ENCODE measurements at places on chromosomes 13 and 19.

- H3K4me3 ChIP-seq: peak overlapping the region; percentile 86
- H3K27me3 ChIP-seq: peaks cover 11% of the 10 kb centered on the region
- peaks cover 12% of the 10 kb centered on the region for H3K36me3 ChIP-seq
- H3K4me1 ChIP-seq: peaks cover 78% of the 10 kb centered on the region
Measured at GRCh38 chr19:18419699-18420460, 682 bp downstream of the SSBP4 start.

DNA sequence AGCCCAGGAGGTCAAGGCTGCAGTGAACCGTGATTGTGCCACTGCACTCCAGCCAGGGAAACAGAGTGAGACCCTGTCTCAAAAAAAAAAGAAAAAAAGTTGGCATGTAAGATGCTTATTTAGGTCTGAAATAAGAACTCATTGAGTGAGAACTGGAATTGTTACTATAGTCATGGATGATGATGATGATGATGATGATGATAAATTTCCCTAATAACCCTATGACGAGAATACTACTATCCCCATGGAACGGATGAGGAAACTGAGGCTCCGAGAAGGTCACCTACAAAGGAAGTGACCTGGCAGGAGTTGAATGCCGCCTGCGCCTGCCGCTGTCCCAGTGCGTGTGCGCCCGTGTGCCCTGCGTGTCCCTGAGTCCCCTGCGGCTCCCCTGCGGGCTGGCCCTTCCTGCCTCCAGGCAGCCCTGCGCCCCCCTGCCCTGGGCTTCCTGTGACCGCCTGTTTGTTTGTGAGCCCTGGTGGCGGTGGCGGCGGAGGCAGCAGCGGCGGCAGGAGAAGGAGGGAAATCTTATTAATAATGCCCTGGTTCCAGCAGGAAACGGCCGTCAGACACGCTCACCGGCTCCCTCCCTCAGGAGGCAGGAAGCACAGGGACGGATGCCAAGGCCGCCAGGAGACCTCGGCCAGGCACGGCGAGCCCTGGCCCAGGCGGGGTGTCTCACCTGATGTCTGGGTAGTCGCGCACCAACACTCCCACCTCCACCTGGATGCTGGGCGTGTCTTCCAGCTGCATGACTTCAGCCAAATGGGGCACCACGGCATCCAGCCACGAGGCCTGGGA, 29.6 kb downstream of the EXOC3L2 start:
- no peak for DNase-seq
- H3K4me3 ChIP-seq: no peak overlapping the region
- no peak overlapping the region for H3K27ac ChIP-seq
- H3K27me3 ChIP-seq: peaks cover 38% of the 10 kb centered on the region
- no peaks in the 10 kb centered on the region for H3K36me3 ChIP-seq
- H3K4me1 ChIP-seq: no peaks in the 10 kb centered on the region

GRCh38 chr19:45468159-45468651, 409 bp downstream of the FOSB start:
- peaks cover 34% of the 10 kb centered on the region for H3K4me1 ChIP-seq
- peak overlapping the region; percentile 93 for H3K27ac ChIP-seq
- peaks cover 5% of the 10 kb centered on the region for H3K27me3 ChIP-seq

DNA sequence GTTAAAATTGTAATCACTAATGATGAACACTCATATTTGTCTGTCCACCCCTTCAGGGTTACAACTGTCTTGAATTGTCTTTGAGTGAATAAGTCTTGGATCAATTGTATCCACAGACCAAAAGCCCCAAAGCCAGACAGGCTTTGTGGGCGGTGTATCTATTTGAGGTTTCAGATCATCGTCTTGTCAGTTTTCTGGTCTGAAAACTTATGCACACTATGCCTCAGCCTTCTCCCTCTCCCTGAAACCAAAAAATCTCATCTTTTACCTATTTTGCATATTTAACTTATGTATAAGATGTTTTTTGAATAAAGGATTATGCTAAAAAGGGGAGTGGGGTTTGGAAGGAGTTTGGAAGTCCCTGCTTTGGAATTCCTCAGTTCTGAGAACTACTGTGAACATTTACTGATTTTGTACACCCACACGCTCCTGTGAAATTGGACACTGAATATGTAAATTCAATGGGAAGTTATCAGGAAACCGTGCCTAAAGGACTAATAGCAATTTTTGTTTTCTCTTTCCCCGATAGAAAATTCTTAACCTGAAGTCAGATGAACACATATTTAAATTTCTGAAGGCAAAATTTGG, 52.1 kb downstream of the DPY19L3 start:
- H3K36me3 ChIP-seq: peaks cover 18% of the 10 kb centered on the region
- H3K4me1 ChIP-seq: peaks cover 11% of the 10 kb centered on the region
- DNase-seq: no peak
- no peak overlapping the region for H3K4me3 ChIP-seq
- H3K27ac ChIP-seq: no peak overlapping the region

DNA sequence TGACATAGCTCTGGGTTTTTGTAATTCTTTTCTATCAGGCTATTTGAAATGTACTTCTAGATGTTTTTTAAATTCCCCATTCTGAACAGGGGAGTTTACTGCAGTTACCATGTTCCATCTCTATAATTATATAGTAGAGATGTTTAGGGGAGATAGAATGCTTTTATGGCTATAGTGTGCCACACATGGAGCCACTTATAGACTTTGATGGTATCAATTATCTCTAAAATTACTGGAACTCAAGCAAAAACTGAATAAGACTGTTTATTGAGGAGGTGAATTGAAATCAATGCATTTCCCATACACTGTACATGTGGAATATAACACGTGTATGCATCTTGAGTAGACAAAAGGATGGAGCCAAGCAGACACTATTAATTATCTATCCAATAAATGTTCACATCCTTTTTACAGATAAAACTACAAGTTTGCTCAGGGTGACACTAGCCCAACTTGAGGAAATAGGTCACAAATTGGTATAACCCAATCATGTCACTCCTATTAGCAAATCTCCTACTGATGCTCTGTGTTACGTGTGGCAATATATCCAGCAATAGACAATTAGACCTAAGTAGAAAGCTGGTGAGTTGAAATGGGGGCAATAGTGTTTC, 1882.6 kb downstream of the PCDH9 start:
- H3K4me3 ChIP-seq: no peak overlapping the region
- H3K27ac ChIP-seq: no peak overlapping the region
- DNase-seq: no peak
- H3K36me3 ChIP-seq: no peaks in the 10 kb centered on the region
- H3K4me1 ChIP-seq: no peaks in the 10 kb centered on the region

DNA sequence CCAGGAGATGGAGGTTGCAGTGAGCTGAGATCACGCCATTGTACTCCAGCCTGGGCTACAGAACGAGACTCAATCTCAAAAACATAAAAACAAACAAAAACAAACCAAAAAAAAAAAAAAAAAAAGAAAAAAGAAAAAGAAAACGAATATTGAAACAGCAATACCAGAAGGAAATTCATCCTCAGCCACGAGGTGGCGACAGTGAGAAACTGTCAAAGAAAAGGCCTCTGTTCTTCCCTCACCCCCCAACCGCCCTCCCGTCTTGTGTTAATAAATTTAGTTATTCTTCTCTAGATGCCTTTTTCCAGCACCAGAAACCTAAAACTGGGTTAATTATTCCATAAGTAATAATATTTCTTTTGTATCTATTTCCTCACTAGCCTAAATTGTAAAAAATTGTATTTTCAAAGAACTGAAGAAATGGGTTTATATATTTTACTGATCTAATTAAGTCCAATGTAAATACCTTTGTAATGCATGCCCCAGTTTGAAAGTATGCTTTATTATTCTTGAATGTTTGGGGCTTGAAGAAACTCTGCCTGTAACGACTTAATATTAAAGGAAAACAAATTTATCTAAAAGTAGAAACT, 38.6 kb downstream of the LIG4 start:
- no peaks in the 10 kb centered on the region for H3K36me3 ChIP-seq
- H3K4me3 ChIP-seq: no peak overlapping the region
- H3K27me3 ChIP-seq: peaks cover 4% of the 10 kb centered on the region
- DNase-seq: peak; percentile 80
- no peaks in the 10 kb centered on the region for H3K4me1 ChIP-seq
- H3K27ac ChIP-seq: no peak overlapping the region

DNA sequence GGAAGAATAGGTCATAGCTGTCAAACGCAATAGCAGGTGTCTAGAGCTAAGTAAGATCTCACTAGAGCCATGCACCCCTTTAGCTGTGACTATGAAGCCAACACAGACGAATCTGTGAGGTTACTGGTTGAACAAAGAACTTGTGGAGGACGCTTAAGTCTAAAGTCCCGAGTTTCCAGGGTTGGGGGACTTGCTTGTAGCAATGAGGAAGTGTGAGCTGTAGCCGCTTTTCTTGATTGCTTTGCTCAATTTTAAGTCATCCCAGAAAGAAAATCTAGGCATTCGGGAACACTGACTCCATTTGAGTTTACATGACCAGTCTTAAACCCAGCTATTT, 1.6 kb downstream of the GPC5 start:
- H3K36me3 ChIP-seq: no peaks in the 10 kb centered on the region
- no peak for DNase-seq
- peaks cover 15% of the 10 kb centered on the region for H3K4me1 ChIP-seq
- H3K27me3 ChIP-seq: peaks cover 47% of the 10 kb centered on the region
- H3K27ac ChIP-seq: no peak overlapping the region

GRCh38 chr13:30465593-30466357, at the start of gene HMGB1:
Gene HMGB1 (minus strand): TSS chr13:30465936. CDS start chr13:30463680, 2,256 bp downstream.
- peak; percentile 99 for DNase-seq
- H3K4me3 ChIP-seq: peak within 1 kb of the TSS; percentile 97
- H3K27ac ChIP-seq: peak within 1 kb of the TSS; percentile 97
- peaks cover 28% of the 10 kb centered on the region for H3K36me3 ChIP-seq

DNA sequence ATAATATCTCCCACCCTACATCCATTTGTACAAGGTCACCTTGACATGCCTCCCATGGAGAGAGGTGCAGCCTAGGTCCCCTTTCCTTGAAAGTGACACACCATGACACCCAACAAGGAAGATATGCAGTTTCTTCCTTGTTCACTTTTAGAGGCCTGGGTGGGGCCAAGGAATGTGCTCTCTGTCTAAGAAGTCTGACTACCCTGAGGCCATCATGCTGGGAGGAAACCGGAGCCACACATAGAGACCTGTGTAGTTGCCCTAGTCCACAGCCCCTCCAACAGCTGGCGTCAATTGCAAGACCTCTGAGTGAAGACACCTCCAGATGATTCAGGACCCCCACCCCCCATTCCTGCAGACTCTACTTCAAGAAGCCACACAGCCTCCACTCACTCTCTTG, 11.0 kb downstream of the SYDE1 start:
- H3K27me3 ChIP-seq: no peaks in the 10 kb centered on the region
- H3K27ac ChIP-seq: no peak overlapping the region
- peaks cover 2% of the 10 kb centered on the region for H3K4me1 ChIP-seq
- peaks cover 50% of the 10 kb centered on the region for H3K36me3 ChIP-seq

GRCh38 chr13:22428188-22428828, 752.5 kb upstream of the SGCG start:
- H3K4me1 ChIP-seq: no peaks in the 10 kb centered on the region
- no peak overlapping the region for H3K27ac ChIP-seq

- no peaks in the 10 kb centered on the region for H3K36me3 ChIP-seq
- peaks cover 13% of the 10 kb centered on the region for H3K27me3 ChIP-seq
- no peak overlapping the region for H3K27ac ChIP-seq
- no peak overlapping the region for H3K4me3 ChIP-seq
- DNase-seq: no peak
Measured at GRCh38 chr13:52005841-52006522, 5.3 kb downstream of the ATP7B start.

DNA sequence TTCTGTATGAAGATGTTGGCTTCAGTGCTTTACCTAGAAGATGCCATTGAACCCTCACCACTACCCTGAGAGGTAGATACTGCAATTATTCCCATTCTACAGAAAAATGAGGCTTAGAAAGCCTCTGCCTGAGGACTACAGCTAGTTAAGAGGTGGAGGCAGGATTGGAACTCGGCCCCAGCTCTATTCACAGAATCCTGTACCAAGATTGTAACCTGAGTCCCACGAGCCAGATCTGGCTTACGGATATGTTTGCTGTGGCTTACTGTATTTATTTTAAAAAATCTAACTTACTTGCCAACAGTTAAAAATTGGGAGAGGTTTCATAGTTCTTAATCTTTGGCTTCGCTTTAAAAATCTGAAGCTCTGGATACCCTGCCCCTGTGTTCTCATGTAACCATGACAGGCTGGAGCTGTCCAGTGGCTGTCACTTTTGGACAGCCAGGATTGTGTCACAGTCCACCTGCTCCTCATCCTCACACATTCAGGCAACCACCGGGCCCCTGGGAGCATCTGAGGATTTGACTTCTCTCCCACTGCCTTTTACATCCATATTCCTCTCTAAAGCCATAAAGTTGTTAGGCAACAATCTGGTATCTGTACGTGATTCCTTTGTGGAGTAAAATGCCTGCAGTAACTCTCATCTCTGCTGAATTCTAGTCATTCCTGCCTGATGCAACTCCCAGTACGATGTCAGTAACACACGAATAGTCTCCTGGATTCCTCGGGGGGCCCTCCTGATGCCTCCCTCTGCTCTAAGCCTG, 160.8 kb upstream of the SERP2 start:
- H3K36me3 ChIP-seq: no peaks in the 10 kb centered on the region
- H3K4me1 ChIP-seq: no peaks in the 10 kb centered on the region
- no peak for DNase-seq
- H3K27ac ChIP-seq: no peak overlapping the region
- no peaks in the 10 kb centered on the region for H3K27me3 ChIP-seq
- H3K4me3 ChIP-seq: no peak overlapping the region

- DNase-seq: no peak
- H3K4me3 ChIP-seq: no peak overlapping the region
- H3K4me1 ChIP-seq: no peaks in the 10 kb centered on the region
- no peaks in the 10 kb centered on the region for H3K36me3 ChIP-seq
- H3K27ac ChIP-seq: no peak overlapping the region
Measured at GRCh38 chr13:46520166-46520565, 32.8 kb upstream of the LRCH1 start.

DNA sequence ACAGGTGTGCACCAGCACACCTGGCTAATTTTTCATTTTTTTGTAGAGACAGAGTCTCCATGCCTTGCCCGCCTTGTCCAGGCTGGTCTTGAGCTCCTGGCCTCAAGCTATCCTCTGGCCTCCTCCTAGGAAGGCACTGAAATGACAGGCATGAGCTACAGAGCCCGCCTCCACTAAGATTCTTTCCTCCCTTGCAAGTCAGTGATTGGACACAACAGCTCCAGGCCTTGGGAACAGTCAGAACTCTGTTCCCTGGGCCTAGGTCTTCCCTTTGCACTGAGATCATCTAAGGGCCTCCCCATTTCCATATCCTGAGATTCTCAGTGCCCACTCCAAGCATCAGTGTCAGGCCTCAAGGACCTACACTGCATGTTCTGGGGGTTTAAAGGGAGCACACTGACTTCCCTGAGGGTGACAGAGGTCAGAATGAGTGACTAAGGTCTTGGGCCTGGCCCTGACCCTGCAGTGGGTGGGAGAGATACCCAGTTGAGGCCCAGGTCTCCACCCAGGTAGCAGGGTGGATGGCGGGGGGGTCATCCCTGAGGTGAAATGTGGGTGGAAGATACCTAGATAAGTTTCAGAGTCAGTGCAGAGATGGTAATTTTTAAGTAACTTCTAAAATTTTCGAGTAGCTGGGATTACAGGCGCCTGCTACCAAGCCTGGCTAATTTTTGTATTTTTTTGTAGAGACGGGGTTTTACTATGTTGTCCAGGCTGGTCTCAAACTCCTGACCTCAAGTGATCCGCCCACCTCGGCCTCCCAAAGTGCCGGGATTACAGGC, 17.3 kb upstream of the ERCC1 start:
- peaks cover under 1% of the 10 kb centered on the region for H3K36me3 ChIP-seq
- DNase-seq: no peak
- no peaks in the 10 kb centered on the region for H3K27me3 ChIP-seq
- peak overlapping the region; percentile 46 for H3K4me3 ChIP-seq

GRCh38 chr19:13985771-13986347, 20.3 kb downstream of the RFX1 start:
- peaks cover 7% of the 10 kb centered on the region for H3K36me3 ChIP-seq
- peak overlapping the region; percentile 67 for H3K4me3 ChIP-seq
- DNase-seq: peak; percentile 36

- no peaks in the 10 kb centered on the region for H3K27me3 ChIP-seq
- no peak overlapping the region for H3K27ac ChIP-seq
- peaks cover 7% of the 10 kb centered on the region for H3K4me1 ChIP-seq
- no peak for DNase-seq
Measured at GRCh38 chr13:112792511-112792910, 102.7 kb downstream of the ATP11A start.

Measured in activated CD8-positive, alpha-beta T cell treated with anti-CD3 and anti-CD28 coated beads for 36 hours (primary cell).